ENCODE measurements at places on chromosomes 11 and 22.

- peak; percentile 91 for DNase-seq
Observed at GRCh38 chr22:29071261-29072045, 1.4 kb upstream of the KREMEN1 start.

DNA sequence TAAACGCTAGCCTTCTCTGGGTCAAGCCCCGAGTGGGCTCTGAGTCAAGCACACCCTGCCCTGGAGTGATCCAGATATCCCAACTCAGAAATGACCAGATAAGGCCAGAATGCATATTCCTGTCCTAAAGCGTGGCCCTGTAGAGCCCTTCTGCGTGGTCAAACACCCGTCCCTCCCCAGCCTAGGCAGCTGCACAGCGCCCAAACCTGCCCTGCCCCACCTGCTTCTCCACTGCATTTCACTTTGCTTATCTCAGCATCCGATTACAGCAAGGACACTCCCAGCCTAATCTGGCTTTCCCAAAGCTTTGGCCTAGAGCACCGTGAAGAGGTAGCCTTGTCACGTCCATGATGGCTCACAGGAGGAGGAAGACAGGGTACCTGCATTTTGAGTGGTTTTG, 11.9 kb upstream of the TMPRSS4 start:
- DNase-seq = no peak

DNA sequence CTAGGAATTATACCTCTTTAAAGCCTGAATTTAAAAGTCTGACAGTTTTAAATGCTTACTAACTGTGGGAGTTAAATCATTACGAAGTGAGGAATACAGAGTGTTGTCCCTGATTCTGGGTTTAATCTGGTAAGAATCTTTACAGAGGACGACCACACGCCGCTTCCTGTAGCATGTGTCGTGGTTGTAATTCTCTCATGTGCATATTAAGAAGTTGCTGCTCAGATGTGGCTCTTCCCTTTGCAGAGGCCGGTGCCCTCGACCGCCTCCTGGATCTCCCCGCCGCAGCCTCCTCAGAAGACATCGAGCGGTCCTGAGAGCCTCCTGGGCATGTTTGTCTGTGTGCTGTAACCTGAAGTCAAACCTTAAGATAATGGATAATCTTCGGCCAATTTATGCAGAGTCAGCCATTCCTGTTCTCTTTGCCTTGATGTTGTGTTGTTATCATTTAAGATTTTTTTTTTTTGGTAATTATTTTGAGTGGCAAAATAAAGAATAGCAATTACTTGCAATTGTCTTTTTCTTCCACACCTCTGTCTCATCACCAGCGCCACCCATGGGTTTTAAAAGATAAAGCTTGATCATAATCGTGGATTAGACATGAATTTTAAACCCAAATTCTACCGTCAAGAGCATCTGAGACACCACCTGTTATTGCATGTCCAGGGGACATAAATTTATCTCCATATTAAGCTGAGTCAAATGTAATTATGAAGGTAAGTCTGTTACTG, 6.5 kb downstream of the GAL start:
- DNase-seq = no peak

GRCh38 chr11:34343153-34343552, 14.7 kb downstream of the ABTB2 start:
- DNase-seq = no peak

DNA sequence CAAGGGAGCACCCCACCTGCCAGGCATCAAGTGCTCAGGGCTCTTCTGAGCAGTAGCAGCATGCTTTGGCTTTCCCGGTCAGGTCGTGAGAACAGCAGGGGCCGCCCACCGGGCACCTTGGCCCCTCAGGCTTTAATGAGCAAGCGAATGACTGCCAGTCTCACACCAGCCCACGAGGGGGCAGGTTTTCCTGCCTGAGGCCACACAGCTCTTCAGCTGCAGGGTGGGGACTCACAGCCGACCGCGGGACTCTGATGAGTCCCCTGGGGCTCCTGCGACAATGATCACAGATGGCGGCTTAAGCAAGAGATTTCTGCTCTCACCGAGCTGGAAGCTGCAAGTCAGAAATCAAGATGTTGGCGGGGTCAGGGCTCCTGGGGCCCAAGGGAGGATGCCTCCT, 14.3 kb upstream of the FGF19 start:
- peak; percentile 41 for DNase-seq

- peak; percentile 75 for DNase-seq
Observed at GRCh38 chr11:13009921-13010748, 1.0 kb downstream of the RASSF10 start.

DNA sequence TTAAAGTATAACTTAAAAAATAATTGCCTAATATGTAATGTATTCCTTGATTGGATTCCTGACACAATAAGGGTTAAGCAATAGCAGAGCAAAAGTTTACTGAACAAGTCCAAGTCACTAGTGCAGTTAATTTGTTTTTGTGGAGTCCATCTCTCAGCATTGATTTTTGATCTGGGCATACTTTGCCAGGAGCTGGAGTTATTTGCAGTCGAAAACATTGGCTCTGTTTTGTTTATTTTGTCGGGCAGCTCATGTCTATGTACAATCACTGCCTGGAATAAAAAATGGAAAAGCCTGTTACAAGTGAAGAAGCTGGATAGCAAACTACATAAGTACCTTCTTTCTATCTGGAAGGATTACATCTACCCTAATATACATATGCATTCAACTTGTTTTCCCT, 625.2 kb downstream of the CNTN5 start:
- DNase-seq = no peak

DNA sequence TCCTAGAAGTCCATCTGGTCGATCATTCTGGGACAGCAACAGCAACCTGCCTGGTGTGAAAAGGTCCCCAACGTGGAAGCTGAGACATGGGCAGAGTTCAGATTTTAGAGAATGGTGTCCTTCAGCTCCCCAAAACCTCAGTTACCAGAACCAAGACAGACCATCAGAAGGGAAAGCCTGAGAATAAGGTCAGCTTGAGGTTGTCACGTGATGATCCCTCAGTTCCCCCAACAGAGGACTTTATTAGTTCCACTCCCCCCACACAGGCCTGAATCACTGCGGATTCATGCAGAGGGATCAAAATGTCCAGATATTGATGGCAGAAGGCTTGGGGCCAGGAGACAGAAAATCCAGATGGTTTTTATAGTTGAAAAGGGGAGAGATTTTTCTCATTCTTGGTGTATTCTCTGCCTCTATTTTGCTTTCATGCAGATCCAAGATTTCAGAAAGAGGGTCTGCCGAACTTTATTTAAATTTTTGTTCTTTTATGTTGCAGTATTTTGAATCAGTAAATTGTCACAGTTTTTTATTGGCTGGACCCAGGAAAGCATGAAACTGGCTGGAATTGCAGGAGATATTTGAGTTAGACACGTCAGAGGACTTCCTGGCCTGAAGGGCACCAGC, 139.0 kb upstream of the NTM start:
- DNase-seq = no peak

- DNase-seq = no peak
Observed at GRCh38 chr22:24161909-24162308, 19.4 kb upstream of the SUSD2 start.

- DNase-seq = no peak
Observed at GRCh38 chr11:26992031-26992541, 1.8 kb upstream of the FIBIN start.

DNA sequence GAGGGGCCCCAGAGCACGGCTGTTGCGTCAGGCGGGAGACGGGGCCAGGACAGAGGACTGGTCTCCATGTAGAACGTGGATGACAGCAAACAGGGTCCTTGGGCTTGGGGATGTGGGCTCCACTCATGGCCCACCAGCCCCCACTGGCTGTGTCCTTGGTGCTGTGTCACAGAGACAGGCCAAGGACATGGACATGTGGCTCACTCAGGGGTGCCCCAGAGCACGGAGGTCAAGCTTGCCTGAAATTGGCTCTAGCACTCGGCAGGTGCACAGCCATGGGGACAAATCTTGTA, 14.4 kb downstream of the FADS2 start:
- no peak for DNase-seq

DNA sequence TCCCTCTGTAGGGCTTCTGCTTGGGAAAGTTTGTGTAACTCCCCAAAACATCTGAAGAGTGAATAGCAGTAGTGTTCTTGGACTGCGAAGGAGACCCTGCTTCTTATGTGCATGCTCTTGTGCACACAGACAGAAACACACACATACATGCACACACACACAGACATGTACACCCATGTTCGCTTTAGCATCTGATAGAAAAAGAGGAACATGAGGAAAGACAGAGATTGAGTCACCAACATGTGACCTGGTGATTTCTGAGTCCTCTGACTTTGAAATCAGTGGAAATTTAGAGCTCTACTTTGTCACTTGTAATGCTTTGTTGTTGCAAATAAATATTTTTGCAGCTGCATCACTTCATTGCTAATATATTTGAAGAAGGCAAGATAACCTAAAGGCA, 23.8 kb downstream of the CD44 start:
- no peak for DNase-seq

- no peak for DNase-seq
Observed at GRCh38 chr22:22866381-22867111, 21.1 kb upstream of the IGLL5 start.

DNA sequence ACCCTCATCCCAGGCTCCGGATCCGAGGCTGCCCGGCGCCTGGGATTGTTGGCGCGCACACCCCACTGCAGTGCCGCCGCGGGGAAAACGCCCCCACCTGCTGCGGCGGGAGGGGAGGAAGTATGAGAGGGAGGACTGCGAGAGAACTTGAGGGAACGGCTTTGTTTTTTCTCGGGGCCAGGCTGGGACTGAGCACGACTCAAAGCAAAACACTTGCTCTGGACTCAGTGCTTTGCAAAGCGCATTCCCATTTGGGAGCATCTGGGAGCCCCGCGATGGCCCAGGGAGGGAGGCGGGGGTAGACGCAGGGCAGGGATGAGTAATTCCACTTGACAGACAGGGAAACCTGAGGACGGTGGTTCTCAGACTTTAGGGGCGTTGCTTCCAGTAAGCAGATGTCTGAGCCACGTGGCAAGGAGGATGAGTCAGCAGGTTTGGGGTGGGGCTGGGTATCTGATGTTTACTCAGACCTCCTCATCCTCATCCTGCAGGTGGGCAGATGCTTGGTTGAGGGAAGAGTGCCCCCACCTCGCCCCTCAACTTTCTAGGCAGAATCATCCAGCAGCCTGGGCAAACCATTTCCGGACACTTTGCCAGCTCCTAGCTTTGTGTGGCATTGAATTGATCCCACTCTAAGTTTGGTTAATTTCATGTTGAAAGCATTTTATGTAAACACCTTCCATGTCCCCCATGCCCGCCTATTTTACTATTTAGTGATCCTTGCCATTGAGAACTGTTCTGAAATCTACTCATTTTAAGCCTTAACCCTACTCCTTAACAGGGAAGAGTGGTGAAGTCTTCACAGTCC, 1.5 kb downstream of the MIAT start:
- DNase-seq = no peak

DNA sequence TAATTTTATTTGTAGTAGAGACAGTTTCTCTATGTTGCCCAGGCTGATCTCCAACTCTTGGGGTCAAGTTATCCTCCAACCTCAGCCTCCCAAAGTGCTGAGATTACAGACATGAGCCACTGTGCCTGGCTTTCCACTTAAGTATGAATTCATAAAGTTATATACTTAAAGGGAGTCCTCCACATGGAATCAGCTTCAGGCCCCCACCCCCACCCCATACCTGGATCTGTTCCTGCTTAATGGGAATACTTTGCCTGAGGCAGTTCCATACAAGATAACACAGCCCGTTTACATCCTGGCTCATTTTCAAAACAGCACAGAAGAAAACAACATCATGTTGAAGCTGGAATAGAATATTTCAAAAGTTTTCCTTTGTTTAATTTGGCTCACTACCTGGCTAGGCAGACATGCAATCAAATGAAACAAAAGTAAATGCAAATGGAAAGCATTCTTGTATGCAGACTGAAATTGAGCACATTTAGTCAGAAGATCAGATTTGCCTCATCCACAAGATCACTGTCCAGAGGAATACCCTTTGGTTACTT, 82.4 kb downstream of the FAT3 start:
- DNase-seq = no peak

DNA sequence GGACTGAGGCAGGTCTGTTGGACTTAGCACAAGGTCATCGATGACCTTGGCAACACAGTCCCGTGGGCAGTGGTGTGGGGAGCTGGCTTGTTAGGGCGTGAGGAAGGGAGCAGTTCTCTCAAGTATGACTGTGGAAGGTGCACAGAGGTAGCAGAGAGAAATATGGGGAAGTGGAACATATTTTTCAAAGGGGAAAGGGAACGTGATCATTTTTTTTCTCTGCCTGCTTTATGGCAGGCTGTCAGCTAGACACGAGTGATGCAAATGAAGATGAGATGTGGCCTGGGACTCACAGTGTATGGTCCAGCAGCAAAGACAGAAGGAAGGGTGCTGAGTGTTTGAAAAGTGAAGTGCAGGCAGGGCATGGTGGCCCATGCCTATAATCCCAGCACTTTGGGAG, 30.6 kb downstream of the ADAMTS8 start:
- DNase-seq = no peak

GRCh38 chr11:125371431-125371935, 124.6 kb downstream of the FEZ1 start:
- DNase-seq = no peak

GRCh38 chr11:70625582-70626518, 227.5 kb downstream of the CTTN start:
- no peak for DNase-seq

GRCh38 chr11:22337596-22338485, at the start of gene SLC17A6:
Gene SLC17A6, plus strand, starts transcription at chr11:22338381. Its CDS starts 153 bp downstream, at chr11:22338534.
- peak; percentile 22 for DNase-seq

- no peak for DNase-seq
Observed at GRCh38 chr11:17268902-17269301, 7.6 kb upstream of the NUCB2 start.

- DNase-seq = no peak
Observed at GRCh38 chr11:126476977-126477376, 121.5 kb downstream of the ST3GAL4 start.

DNA sequence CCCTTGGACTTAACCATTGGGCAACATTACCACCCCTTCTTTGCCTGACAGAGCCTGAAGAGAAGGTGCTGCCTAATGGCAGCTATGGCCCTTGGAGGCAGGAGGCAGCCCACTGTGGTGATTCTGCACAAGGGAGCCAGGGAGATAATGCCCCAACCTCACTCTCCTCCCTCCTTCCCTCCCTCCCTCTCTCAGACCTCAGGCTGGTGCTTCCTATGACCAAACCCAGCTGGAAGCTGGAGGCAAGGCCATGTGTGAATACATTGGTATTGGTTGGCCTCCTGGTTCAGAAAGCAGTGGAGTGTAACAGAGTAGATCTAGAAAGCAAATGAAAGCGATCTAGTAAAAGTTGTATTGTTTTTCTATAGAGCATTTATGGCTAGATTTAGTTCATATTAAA, 233.1 kb downstream of the CSNK2A3 start:
- DNase-seq = no peak

DNA sequence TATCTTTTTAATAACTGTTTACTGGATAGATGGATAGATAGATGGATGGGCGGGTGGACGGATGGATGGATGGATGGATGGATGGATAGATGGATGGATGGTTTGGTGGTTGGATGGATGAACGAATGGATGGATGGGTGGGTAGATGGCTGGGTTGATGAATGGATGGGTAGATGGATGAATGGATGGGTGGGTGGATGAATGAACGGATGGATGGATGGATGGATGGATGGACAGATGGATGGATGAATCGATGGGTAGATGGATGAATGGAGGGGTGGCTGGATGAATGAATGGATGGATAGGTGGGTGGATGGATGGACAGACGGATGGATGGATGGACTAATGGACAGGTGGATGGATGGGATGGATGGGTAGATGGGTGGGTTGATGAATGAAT, 13.8 kb upstream of the SLC22A12 start:
- DNase-seq = no peak

All from large intestine (tissue), 12 donors.